ENCODE measurements at places on chromosomes 12 and 14.

- no peak for DNase-seq
These were observed 13.9 kb downstream of the PTHLH start for GRCh38 chr12:27958675-27959074.

GRCh38 chr14:24241829-24242443 is 487 bp downstream of the TINF2 start:
- DNase-seq: no peak

GRCh38 chr12:3202096-3202495 is 124.9 kb downstream of the TSPAN9 start:
- DNase-seq: no peak

GRCh38 chr14:36028218-36028617 is 148.3 kb downstream of the PTCSC3 start:
- no peak for DNase-seq

- DNase-seq: no peak
These were observed 488.5 kb upstream of the TBX3 start for GRCh38 chr12:115172521-115172920.

GRCh38 chr14:72692696-72693095 is 201.2 kb downstream of the DPF3 start:
- no peak for DNase-seq

DNA sequence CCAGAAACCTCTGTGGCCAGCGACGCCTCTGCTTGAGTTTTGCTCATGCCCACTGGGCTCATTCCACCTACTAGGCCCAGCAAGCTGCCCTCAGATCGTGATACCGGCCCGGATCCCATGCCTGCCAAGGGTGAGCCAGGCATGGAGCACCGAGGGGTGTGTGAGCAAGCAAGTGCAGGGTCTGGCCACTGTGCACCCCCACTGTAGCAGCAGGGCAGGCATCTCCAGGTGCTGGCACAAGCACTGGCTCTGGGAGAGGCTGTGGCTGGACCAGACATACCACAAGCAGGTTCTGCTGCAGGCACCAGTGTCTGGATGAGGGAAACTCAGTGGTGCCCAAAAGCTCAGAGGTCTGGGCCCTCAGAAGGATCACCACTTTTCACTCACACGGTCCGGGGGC is 20.6 kb downstream of the FAM186A start:
- no peak for DNase-seq

All from brain pericyte (primary cell).